ENCODE measurements at places on chromosomes 3 and 15.

GRCh38 chr3:156888576-156888975 lies 62.4 kb downstream of the LEKR1 start:
- DNase-seq = no peak

GRCh38 chr3:6680119-6680806 lies 180.7 kb upstream of the GRM7 start:
- no peak for DNase-seq

DNA sequence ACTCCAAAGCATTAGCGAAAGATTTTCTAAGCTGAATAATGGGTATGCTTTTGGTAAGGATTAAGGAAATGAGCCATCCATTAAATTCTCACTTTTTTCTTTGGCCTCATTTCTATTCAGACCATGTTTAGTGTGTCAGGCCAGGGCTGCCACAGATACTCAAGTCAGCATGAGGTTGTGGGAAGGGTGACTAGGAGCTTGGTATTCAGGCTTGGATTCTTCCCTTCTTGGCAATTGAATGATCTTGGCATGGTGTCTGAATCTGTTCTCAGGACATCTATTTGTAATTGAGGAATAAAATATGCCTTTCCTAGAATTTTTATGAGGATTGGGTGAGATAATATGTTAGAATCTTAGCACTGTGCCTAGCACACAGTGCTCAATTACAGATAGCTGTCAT lies 11.2 kb downstream of the CCNB2 start:
- no peak for DNase-seq

DNA sequence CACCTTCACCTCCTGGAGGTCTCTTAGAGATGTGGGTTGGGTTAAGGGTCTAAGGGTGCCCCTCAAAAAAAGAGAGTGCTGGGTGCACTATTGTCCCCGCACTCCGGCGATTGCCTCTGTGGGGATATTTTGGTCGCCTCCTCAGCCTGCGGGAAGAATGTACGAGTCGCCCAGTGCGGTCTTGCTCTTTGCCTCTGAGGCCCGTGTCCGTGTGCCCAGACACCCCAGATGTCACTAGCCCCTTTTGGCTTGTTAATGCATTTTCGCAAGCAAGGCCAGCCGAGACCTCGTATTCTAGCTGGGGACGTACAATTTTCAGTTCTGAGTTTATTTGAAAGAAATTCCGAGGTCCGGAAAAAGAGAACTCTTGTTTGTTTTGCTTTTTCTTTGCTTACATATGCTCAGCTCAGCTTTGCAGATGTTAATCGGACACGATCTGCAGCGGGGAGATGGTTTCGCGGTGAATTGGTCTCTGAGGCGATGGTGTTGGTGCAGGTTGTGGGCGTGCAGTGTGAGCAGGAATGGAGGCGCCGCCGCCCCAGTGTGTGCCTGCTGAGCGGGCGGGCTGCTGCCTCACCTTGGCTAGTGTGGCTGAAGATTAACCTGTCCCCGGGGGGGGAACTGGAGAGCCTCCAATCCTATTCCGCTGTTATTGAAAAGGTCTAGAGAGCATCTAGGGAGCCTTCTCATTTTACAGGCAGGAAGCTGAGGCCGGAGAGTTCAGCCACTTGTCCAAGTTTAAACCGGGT lies 1.4 kb downstream of the ST6GAL1 start:
- DNase-seq = no peak

DNA sequence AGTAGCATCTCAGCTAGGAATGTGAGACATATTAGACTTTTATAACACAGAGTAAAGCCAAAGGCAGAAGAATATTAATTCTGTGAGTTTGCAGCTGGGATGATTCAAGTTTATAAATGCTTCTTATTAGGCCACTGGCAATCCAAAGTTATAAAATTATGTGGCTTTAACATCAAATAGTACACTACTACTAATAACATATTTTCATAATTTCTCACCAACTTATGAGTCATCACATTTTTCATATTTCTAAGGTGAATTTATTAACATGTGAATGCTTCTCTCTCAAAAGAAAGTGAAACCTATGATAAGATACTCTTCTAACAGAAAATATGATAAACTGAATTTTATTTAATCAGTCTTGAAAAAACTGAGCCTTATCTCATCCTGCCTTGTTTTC lies 1348.2 kb upstream of the ALCAM start:
- no peak for DNase-seq

- DNase-seq = no peak
Measured at GRCh38 chr3:16467393-16467792, 46.1 kb downstream of the RFTN1 start.

GRCh38 chr3:50570508-50571279 lies 1.4 kb downstream of the HEMK1 start:
- DNase-seq = no peak

GRCh38 chr3:156859578-156859977 lies 33.4 kb downstream of the LEKR1 start:
- no peak for DNase-seq
